Activated CD8-positive, alpha-beta memory T cell treated with anti-CD3 and anti-CD28 coated beads for 24 hours (primary cell): ENCODE measurements at places on chromosomes 2 and 18.

DNA sequence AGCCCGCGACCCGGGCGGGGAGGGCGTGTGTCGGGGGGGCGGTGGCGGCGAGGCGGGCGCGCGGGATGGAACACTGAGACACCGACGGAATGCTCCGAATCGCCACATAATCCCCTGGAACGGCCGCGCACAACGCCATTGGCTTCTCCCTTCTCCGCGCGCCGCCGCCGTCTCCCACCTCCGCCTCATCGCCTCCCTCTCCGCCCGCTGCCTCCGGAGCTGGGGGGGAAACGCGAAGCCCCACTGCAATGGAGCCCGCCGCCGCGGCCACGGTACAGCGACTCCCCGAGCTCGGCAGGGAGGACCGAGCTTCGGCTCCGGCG, at the start of gene PHLPP1:
Gene PHLPP1 (plus strand): TSS at position 106 of the 323 bp plus-strand sequence. CDS start 143 bp downstream, at position 249.
- no peak for DNase-seq

DNA sequence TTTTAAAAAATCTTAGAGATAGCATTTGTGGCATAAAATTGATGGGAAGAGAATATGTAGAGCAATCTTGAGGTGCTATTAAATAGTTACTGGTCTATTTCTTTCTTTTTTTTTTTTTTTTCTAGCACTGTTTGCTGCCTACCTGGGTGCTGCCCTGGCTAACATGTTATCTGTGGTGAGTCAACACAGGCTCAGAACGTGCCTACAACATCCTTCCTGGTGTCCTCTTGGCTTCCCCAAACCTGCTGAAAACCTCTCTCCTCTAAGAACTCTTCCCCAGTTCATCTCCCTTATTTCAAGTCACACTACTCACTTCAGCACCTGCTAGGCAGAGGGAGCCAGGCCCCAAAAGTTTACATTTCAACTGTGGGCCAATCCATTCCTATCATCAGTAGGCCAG, 45.1 kb upstream of the SLC14A1 start:
- peak; percentile 28 for DNase-seq

DNA sequence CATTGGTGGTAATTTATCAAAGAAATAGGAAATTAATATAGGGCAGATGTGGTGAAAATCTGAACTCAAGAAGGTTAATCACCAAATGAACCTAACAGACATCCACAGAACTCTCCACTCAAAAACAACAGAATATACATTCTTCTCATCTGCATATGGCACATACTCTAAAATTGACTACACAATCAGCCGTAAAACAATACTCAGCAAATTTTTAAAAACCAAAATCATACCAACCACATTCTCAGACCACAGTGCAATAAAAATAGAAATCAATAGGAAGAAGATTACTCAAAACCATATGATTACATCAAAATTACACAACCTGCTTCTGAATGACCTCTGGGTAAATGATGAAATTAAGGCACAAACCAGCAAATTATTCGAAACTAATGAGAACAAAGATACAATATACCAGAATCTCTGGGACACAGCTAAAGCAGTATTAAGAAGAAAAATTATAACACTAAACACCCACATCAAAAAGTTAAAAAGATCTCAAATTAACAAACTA, 31.0 kb downstream of the RBM43 start:
- no peak for DNase-seq

- no peak for DNase-seq
Observed at GRCh38 chr2:227010433-227010832, 153.6 kb downstream of the COL4A4 start.

- DNase-seq = no peak
Observed at GRCh38 chr2:40451918-40452605, at the start of gene SLC8A1. Gene SLC8A1 (minus strand): TSS chr2:40452090.

DNA sequence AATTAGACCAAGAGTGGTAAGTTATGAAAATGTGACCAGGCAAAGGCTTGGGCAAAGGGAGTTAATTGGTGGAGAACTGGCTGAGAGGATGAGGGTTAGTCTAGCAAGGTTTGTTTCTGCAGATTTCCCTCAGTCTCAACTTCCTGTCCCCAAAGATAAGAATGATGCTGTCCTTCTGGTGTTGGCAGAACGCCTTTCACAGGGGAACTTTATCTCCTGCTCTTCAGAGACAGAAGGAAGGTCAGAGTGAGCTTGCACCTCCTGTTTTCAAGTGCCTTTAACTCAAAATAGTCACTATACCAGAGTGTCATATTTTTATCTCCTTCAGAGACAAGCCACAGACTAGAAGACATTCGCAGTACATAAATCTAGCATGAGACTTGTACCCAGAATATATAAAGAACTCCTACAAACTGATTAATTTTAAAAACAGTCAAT, 95.7 kb downstream of the TEX51 start:
- DNase-seq = no peak

DNA sequence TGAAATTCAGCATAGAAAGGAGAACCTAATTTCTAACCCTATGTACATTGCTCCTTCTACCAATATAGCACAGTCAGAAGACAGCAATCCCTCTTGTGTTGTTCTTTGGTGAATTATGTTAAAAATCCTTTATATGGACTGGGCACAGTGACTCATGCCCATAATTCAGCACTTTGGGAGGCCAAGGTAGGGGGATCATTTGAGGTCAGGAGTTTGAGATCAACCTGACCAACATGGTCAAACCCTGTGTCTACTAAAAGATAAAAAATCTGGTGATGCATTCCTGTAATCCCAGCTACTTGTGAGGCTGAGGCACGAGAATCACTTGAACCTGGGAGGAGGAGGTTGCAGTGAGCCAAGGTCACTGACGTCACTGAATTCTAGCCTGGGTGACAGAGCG, 195.6 kb downstream of the TMX3 start:
- no peak for DNase-seq

DNA sequence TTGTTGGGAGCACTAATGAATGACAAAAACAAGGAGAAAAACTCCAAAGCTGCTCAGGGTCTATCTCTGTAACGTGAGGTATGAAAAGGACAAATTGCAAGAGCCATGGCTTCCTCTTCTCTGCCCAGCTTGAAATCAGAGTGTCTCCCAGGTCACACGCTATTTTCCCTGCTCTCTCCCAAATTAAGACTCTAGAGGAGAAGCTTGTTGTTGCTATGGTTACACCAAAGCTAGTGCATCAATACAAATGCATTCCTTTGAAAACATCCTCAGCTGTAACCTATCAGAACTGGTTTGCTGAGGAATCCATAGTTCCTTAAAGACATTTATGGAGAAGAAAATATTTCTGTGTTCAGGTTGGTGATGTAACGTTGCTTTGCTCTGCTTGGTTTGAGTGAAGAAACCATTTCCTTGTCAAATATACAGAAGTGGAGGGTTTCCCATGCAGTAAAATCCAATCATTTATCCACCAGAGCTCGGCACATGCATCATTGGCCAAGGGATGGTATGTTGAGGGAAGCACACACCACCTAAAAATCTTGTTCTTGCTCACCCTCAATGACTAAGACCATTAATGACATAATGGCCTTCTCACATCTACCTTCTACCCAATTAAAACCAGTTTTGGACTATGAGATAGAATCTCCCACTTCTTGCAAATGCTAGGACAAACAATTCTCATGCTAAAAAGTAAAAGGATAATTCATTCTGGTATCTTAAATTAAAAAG, 2135.6 kb upstream of the CELF4 start:
- no peak for DNase-seq

GRCh38 chr2:164802095-164802707, 39.4 kb downstream of the COBLL1 start:
- DNase-seq = no peak

DNA sequence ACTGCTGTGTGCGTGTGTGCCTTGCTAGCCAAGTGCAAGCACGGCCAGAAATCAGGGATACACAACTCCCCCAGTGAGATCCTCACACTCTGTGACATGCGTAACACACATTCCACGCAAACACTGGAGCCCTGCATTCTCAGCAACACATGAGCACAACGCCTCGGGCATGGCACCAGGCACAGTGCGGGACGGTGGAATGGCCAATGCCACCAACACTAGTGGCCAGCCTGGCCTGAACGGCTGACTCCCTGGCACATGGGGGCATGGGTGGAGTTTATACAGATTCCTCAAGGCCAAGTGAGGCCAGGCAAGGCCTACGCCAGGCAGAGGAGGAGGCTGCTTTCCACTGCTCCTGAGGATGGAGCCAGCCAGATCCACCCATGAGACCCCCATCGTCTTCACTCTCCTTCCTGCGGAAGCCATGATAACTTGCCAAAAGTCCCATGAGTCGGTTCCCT, 56.2 kb downstream of the ANKMY1 start:
- no peak for DNase-seq

GRCh38 chr2:8679827-8680731, 1.8 kb upstream of the ID2 start:
- DNase-seq = no peak

DNA sequence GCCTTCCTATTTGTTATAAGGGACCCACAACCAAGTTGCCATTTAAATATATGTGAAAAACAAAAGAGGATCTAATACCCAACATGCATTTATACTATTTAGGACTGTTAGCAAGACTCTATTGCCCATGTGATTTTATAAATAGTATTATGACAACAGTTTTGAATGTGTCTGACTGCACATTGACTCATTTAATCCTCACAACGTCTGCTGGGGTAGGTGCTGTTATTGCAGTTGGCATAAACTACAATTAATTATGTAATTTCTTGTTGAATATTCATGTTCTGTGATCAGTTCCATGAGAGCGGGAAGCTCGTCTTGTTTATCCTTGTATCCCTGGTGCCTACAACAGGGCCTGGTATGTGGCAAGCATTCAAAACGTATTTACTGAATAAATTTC, 53.7 kb downstream of the SH2D6 start:
- DNase-seq = no peak

DNA sequence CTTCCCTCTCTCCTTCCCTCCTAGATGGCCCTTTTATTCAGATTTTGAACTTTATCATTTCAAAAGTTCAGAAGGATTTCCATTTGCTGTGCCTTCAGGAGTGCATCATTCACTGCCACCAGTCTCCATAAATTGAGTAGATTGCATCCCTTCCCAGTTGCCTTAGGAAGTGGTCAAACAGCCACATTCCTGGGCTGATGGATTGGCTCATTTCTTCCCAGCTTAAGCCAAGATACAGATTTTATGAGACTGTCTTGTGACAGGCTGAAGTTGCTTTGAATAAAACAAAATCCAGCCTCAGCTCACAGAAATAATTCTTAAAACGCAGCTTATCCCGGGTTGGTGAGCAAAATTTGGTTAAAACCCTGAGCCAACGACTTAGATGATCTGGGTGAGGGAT, 9.8 kb downstream of the NRP2 start:
- no peak for DNase-seq
